ENCODE measurements at places on chromosomes 4 and X. TPM values are rescaled to one million over a fixed set of nuclear protein-coding genes. Genes with fewer than 3 reads are reported as not detected.

GRCh38 chrX:135112096-135112729 is 8.1 kb downstream of the ETDB start:
- no peak for DNase-seq

UXT gene
- total RNA-seq: 83.2 TPM

FAAH2 gene
- 0.19 TPM for total RNA-seq

PAGE5 gene
- not detected for total RNA-seq

TLR7 gene
- 0.92 TPM for total RNA-seq

DNA sequence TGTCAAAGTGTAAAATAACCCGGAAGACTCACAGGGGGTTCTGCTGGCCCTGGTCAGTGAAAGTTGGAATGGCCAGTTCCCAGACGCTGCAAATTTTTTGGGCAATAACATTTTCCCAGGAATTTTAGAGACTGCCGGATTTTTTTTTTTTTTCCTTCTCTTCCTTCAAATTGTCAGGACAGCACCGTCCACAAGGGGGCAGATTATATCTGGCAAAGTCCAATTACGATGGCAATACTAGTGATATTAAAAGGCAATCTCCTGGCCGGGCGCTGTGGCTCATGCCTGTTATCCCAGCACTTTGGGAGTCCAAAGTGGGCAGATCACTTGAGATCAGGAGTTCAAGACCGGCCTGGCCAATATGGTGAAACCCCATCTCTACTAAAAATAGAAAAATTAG is 20.5 kb downstream of the SLC25A5 start:
- DNase-seq: no peak

DNA sequence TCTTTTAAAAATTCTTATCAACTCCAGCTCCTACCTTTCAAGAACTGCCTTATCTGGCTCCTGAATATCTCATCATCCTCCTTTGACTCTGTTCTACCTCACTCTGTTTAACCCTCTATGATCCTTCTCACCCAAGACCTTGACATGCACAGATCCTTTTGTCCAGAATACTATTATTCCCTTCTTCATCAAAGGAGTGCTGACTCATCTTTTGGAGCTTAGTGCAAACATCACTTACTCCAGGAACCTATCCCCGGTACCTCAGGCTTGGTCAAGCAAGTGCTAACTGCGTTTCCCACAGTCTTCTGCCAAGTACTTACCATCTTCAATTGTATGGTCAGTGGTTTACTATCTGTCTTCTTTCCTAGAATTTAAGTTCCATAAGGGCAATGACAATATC is 96.0 kb downstream of the PAPSS1 start:
- DNase-seq: no peak

DNA sequence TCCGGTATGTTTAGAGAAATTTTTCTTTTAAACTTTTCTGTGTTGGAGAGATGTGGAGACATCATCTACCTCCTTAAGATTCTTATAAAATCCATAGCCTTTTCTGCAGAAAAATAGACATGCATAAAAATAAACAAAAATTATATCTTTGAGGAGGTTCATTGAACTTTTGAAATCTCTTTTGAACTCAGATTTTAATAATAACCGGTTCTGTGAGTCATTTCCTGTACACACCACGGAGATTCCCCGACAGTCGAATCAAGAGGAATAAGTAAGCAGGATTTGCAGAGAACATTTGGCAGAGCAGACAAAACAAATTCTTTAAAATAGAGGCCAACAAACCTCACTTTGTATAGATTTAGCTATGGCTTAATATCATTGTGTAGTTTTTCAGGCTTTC is 918.7 kb upstream of the POU3F4 start:
- DNase-seq: no peak

DNA sequence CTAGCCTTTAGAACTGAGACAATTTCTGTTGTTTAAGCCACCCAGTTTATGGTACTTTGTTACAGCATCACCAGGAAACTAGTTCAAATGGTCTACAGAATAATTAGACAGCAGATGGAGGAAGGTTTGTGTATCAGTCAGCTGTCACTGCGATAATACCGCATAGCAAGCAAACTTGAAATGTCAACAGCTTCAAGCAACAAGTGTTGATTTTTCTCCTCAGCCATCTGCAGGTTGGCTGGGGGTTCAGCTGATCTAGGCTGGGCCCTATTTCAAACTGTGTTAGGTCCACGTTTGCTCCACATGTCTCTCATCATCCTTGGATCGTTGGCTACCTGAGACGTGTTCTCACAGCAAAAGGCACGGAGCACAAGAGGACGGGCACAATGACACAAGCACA is 19.2 kb upstream of the PHEX start:
- no peak for DNase-seq

CEP135 gene
- total RNA-seq: 3.5 TPM

Data from cardiac septum (tissue), 1 donor.